ENCODE measurements at places on chromosomes 1 and 21.

DNA sequence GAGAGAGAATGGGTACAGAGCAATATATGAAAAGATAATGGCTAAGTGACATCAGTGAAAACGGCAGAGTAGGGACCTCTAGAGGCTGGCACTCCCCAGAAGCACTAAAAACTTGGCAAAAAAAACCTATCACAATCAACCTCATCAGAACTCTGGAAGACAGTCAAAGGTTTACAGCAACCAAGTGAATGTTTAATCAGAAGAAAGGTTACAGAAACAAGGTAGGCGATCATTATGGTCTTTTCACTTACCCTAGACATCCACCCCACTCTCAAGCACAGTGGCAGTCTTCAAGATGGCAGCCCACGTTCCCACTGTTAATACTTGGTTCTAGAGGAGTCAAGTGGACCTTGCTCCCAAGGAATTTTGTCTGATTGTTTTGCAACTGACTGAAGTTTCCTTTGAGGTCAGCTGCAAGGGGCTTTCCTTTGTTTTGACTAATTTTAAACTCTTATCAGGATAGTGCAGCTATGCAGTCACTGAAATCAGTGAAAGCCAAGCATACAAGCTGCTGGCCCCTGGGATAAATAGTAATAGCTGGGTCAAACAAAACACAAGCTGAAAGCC lies 7.2 kb downstream of the KIFAP3 start:
- DNase-seq, result no peak

- peak; percentile 44 for DNase-seq
Measured at GRCh38 chr1:55443175-55443915, 228.2 kb upstream of the USP24 start.

GRCh38 chr1:51310871-51311613 lies 19.3 kb downstream of the TTC39A start:
- DNase-seq, result no peak

- DNase-seq, result peak; percentile 76
Measured at GRCh38 chr1:206590025-206590758, 22.1 kb downstream of the EIF2D start.

DNA sequence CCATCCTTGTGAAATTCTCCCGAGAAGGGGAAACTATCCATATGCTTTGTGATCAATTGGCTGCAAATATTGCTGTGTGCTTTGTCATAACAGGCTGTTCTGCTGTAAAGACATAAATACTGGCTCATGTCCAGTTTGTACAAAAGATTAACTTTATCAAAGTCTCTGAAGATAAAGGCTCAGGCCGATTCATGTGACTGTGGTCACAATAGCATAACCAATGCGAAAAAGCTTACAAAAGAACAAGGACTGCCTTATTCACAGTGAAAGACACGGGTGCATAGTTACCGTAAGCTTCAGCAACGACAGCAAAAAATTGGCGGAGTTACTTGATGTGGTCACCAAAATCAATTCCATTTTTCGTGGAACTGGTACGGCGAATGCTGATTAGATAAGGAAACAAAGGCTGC lies 173.6 kb upstream of the CHRM3 start:
- no peak for DNase-seq
